ENCODE measurements at places on chromosomes 11 and 22.
A peak's percentile ranks its signal among the peaks of the same experiment; 100 is the strongest.

DNA sequence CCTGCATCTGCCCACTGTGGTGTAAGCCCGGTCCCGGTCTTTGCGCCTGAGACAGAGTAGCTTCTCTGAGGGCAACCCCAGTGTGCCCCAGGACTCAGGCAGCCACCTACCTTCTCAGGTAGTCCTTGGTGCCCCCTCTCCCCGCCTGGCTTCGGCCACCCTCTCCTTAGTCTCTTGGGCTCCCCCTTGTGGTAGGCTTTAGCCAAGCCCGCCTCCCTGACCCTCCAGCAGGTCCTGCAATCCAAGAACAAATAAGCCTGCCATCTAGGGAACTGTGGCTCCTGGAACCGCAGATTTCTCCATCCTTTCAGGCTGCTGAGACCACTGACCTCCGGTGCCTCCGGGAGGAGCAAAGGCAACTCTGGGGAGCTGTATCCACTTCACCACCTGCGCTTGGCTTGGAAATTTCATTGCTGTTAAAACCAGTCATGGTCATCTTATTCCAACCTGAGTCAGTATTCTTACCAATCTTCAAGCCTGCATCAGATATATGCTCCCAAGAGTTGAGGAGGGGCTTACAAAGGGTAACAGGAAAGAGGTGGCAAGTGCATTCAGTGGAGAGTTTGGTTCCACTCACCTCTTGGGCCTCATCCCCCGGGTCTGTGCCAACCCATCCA lies 52.8 kb upstream of the TENM4 start:
- peak; percentile 48 for DNase-seq
- H3K4me1 ChIP-seq: no peaks in the 10 kb centered on the region
- no peak overlapping the region for H3K27ac ChIP-seq
- no peaks in the 10 kb centered on the region for H3K36me3 ChIP-seq
- peaks cover 3% of the 10 kb centered on the region for H3K27me3 ChIP-seq
- H3K4me3 ChIP-seq: no peak overlapping the region

DNA sequence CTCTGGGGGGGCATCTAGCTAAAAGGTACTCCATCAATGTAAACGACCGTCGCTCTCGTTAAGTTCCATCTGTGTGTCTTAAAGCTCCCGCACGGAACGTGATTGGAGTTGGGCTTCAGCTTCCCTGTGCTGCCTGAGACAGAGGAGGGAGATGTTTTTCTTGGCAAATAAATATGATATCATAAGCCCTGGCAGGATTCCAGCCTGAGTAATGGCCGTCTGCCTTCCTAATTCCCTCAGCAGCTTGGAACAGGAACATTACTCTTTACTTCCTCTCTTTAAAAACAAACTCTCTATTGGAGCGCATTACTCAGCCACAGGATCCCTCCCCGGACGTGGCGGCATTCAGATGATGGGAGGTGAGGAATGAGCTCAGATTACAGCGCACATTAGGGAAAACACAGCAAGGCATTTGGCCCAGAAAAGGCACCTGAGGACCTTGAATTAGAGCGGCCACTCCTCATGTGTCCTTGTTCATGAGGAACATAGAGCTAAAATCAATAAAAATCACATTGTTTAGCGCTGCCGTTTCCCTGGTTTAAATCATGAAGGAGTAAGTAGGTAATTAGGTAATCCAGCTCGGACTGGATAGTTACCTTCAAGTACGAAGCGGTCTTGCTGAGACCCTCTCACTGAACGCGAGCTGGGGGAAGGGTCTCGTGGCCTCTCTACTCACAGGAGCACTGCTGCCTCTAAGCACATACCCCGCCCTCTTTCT lies 230.4 kb downstream of the ST3GAL4 start:
- no peaks in the 10 kb centered on the region for H3K27me3 ChIP-seq
- no peak overlapping the region for H3K27ac ChIP-seq
- no peak overlapping the region for H3K4me3 ChIP-seq
- H3K36me3 ChIP-seq: no peaks in the 10 kb centered on the region
- DNase-seq: peak; percentile 13

- DNase-seq: no peak
- no peak overlapping the region for H3K4me3 ChIP-seq
- peaks cover 8% of the 10 kb centered on the region for H3K27me3 ChIP-seq
Measured at GRCh38 chr11:17563231-17563646, 16.2 kb downstream of the OTOG start.

DNA sequence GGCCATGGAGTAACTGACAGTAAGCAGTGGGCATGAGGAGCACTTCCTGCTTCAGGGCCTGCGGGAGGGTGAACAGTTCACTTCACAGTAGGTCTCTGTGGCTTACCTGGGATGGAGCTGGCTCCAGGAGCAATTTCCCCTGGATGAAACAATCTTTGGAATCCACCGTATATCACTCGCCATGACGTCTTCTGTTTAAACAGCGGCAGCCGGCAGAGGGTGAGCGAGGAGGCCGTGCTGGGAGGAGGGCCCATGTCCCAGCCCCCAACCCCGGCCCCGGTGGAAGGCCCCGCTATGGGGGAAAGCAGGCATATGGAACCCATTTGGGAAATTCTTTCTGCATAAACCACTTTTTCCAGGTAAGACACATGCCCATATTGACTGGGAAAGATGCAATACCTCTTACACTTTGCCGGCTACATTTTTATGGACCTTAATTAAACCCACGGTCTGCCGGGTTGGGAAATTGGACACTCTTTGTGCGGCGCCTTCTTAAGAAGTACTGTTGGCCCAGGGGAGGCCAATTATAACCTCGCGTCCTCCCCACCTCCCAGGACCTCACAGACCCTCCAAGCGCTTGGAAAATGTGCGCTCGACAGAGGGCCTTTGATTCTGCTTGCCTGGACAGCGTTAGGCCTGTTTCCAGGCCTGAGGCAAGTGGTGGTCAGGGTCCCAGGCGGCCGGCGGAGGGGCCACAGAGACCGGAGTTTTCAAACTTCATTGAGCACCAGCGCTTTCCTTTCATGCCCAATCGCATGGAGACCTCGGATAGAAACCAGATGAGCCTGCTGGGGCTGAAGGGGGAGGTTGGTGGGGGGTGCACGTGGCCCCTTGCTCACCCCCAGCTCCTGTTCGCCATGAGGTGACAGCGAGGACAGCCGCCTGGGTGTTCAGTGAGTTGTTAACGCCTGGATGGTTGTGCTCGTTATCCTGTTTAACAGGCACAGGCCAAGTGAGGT lies 40.4 kb downstream of the SMIM38 start:
- H3K4me3 ChIP-seq: no peak overlapping the region
- no peaks in the 10 kb centered on the region for H3K4me1 ChIP-seq
- H3K27me3 ChIP-seq: no peaks in the 10 kb centered on the region
- DNase-seq: no peak
- no peak overlapping the region for H3K27ac ChIP-seq
- H3K36me3 ChIP-seq: no peaks in the 10 kb centered on the region
